ENCODE measurements at places on chromosomes 12 and 14.

DNA sequence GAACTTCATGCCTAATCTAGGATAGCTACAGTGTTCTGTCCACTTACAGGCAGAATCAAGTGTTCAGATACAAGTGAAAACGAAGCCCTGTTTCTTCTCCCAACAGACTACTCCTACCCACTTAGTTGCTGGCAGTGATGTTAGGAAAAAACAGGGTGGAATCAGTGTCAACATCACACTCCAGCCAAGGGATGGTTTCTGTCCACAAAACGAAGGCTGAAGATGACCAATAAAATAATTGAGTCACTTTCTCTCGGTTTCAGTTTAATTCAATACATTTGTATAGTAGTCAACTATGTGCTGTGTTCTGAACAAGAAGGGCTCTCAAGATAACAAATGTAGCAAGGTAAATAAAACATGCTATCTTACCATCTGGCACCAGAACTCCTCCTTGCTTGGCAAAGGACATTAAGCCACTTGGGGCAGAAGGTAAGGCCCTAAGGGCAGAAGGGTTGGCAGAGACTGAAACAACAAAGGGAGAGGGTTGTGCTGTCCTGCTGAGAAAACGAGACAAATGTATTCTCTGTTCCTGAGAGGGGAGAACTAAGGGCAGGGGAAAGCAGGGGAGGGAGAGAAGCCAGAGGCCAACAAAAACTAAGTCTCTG is 393.6 kb downstream of the DPF3 start:
- no peak for DNase-seq

GRCh38 chr14:29925736-29926135 is 1.9 kb downstream of the PRKD1 start:
- no peak for DNase-seq

- DNase-seq, result no peak
Observed at GRCh38 chr14:103241531-103241930, 92.5 kb upstream of the EIF5 start.

GRCh38 chr14:58947814-58948445 is 240.5 kb upstream of the DAAM1 start:
- DNase-seq, result no peak

- no peak for DNase-seq
Observed at GRCh38 chr12:92098594-92099380, 46.9 kb downstream of the BTG1 start.

GRCh38 chr14:69716478-69717187 is 50.3 kb upstream of the SRSF5 start:
- peak; percentile 41 for DNase-seq

GRCh38 chr12:113980537-113981337 is 14.6 kb upstream of the RBM19 start:
- DNase-seq, result peak; percentile 20

DNA sequence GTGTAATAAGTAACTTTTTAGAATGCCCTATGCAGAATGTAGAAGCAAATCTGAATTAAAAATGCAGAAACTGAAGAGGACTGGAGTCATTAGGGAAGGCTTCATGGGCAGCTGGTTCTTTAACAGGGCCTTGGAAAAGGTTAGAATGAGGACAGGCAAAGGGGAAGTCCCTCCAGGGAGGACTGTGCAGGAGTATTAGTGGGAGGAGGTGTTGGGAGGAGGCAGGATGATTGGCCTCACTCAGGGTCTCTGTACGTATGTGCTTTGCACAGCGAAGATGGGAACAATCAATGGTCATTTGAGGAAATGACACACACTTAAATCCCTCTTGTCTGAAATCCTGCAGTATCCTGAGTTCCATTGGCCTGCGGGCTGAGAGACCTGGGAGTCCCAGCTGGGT is 119.7 kb downstream of the PTCSC3 start:
- DNase-seq, result no peak

DNA sequence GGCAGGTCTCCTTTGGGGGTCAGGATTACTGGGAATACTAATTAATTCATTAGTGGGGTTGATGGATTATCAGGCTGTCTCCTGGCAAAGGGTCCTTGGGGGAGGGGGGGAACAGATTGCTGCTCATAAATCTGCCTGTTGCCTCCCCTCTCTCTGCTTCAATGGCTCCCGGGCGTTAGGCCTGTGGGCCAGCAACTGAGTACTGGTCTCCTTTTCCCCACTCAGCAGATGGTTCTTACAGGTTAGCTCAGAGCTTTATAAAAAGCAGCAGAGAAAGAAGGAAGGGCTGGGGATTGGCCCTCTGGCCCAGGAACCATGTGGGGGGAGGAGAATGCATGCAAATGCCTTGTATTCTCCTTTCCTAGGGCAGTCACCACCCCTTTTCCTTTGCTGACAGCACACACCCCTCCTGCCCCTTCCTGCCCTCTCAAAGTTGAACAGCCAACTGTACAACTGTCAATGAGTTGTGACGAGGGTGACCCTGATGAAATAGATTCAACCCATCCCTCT is 2.3 kb upstream of the NEUROD4 start:
- DNase-seq, result no peak

DNA sequence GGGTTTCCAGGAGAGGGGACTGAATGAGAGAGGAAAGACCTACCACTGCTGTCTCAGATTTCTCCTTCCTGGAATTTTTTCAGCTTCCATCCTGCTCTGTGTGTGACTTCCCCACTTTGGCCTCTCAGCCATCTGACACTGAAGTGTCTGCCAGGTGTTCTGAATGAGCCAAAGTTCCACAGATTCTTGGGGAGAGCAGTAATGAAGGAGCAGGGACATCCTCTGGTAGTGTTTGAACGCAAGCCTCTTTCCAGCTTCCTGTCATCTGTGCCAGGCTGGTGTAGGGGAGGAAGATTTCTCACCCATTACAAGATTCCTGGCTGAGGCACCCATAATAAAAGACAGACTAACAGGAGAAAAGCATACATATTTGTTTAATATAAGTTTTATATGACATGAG is 141.7 kb upstream of the NRXN3 start:
- no peak for DNase-seq

GRCh38 chr12:12792421-12792820 is 7.0 kb downstream of the APOLD1 start:
- no peak for DNase-seq

DNA sequence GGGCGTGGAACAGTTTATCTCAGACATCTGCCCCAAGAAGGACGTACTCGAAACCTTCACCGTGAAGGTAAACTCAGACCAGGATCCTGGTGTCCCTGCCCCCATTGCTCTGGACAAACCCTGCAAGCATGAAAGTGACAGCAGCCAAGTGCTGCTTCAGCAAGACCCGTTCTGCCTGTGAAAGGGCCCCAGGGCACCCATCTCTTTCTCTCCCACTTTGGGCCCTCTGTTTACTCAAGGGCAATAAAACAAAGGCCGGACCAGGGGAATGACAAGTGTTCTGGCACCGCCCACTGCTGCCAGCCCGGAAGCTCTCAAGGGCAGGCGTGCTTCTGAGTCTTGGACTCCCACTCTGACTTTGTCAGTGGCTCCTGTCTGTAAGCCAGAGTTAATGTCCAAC is 35.3 kb downstream of the CD9 start:
- no peak for DNase-seq

DNA sequence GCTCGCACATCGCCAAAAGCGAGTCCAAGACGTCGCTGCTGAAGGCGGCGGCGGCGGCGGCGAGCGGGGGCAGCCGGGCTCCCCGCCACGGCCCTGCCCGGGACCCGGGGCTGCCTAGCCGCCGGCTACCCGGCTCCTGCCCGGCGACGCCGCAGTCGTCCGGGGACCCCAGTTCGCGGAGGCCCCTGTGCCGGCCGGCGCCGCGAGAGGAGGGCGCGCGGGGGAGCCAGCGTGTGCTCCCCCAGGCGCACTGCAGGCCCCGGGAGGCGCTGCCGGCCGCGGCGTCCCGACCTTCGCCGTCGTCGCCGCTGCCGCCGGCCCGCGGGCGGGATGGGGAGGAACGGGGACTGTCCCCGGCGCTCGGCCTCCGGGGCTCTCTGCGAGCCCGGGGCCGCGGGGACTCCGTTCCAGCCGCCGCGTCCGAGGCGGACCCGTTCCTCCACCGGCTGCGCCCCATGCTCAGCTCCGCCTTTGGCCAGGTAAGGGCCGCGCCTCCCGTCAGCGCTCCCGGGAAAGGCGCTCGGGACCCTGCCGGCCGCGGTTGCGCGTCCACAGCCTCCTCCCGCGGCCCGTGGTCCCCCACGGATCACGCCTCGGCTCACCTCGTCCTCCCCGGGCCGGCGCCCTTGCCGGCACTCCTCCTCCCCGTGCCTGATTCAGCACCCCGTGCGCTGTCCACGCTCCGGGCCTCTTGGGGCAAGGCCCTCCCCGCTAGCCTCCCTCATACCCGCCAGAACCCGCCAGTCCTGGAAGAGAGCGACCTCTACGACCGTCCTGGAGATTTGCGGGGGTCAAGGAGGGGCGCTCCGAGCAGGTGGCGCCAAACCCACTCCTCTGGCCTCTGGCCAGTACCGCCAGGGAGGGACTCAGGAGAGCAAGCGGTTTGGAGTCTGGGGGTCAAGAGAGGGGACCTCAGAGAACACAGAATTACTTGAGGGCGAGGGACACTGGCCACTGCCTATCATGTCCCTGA is 721 bp downstream of the CABP1 start:
- peak; percentile 47 for DNase-seq

DNA sequence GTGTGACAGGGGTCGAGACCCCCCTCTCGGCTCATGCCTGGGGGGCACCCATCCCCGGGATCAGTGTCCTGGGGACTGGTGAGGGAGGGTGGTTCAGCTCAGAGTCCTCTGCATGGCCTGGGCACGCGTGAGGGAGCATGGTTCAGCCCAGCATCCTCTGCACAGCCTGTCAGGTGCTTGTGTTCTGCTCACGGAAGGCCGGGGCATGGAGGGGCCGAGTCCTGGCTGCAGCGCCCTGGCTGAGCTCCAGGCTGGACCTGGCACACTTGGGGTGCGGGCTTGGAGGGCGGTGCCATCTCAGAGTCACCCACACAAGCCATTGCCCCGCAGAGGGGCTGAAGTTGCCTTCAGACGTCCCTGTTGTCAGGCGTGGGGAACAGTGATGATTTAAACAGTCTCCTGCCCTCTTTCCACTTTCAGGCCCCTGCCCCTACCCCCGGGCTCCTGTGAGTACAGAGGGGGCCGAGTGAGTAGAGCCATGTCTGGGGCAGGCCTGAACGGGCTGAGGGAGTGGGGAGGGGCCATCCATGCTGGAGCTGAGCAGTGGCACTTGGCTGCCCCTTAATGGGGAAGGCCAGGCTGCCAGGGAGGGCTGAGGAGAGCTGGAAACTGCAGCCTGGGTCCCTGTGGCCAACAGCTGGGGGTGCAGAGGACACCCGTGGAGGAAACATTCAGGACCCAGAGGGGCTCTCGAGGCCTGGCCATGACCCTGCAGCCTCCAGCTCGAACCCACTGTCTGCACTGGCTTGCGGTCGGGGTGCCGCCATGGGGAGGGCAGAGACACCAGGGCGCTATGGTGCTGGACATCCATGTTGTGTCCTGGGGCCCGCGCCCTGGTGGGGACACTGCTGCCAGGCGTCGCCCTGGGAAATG is 22.5 kb downstream of the FBRSL1 start:
- DNase-seq, result no peak

- no peak for DNase-seq
Observed at GRCh38 chr14:101072531-101072930, 169.0 kb upstream of the RTL1 start.

DNA sequence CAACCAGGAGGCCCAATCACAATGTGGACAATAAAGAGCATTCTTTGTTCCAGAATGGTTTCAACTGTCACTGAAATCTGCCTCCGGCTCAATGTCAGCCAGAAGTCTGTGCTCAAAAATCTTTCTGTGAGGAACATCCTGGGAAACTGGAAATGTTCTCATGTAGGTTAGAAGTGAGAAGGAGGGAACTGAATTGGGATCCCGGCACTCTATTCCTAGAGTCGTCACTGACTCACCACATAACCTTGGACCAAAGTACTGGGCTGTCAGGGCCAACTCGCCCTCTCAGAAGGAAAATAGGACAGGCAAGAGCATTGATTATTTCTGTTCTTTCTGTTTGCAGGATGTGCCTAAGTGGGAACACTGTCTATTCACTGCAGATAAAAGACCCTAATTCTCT is 57.6 kb downstream of the PRKAB1 start:
- no peak for DNase-seq

- DNase-seq, result no peak
Observed at GRCh38 chr14:101457936-101458740, 103.2 kb upstream of the DIO3 start.

GRCh38 chr12:72230589-72230988 is 41.6 kb upstream of the TRHDE start:
- DNase-seq, result no peak

DNA sequence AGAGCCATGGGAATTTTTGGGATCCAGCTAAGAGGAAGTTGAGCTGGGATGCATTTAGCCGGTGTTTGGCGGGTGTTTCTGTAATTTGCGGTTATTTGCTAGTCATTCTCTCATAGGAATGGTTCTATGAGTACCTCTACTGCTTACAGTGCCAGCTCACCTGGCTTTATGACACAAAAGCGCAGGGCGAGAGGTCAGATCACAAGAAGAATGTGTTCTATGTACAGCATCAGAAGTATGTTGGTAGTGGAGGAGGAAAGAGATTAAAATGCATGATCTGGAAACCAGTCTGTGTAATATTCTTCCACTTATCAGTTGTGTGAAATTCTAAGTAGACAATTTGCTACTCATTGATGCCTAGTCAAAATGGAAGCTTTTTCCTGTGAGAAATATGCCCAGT is 173.3 kb downstream of the ADCK1 start:
- DNase-seq, result no peak

DNA sequence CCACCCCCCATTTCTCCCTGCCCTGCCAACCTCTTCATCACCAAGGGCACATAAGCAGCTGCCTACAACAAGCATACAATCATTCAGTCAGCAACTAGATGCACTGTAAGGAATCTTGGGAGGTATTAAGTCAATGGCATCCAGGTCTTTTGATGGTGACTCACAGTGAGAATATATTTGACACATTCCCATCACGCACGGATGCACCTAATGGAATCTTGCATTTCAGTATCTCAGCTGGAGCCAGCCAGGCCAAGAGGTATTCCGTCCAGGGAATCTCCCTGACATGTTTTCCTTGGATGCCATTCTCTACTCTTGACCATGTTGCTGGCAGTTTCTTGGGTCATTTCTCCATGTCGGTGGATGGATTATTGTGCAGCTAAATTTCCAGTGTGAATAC is 73.9 kb upstream of the CAPRIN2 start:
- no peak for DNase-seq

DNA sequence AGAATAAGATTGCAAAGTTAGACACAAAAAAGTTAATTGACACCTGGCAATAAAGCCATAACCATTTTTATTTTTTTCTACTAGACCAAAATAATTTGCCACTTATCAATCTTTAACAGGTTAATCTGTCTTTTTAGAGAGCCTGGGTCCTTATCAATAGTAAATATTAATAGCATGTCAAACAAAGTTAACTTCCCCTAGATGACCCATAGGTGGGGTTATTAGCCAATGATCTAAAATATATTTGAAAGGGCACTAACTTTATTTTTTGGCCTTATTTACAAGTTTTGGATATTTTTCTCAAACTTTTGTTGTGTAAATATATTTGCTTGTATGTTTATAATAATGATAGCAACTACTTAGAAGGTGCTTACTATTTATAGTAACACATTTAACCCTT is 3.9 kb downstream of the ANKRD33 start:
- no peak for DNase-seq

DNA sequence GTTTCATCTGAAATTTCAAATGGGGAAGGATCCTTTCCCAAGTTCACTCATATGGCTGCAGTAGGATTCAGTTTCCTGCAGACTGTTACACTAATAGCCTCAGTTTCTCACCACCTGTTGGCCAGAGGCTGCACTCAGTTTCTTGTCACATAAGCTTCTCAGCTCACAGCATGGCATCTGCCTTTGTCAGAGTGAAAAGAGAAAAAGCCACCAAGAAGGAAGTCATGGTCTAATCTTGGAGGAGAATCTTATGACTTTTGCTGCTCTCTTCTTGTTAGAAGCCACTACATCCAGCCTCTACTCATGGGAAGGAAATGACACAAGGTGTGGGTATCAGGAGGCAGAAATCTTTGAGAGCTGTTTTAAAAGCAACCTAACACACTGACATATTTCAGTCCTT is 39.4 kb upstream of the BTG1 start:
- DNase-seq, result peak; percentile 13

Measured in stimulated activated CD4-positive, alpha-beta T cell treated with anti-CD3 and anti-CD28 coated beads, Interleukin-4, amount 100 ng/mL, for 24 hours (primary cell).